ENCODE measurements at places on chromosomes 7 and 10.

GRCh38 chr7:127791446-127792189, 139.6 kb downstream of the SND1 start:
- DNase-seq: no peak

- DNase-seq: no peak
These were observed 500.4 kb downstream of the MAGI2 start for GRCh38 chr7:78953090-78953489.

DNA sequence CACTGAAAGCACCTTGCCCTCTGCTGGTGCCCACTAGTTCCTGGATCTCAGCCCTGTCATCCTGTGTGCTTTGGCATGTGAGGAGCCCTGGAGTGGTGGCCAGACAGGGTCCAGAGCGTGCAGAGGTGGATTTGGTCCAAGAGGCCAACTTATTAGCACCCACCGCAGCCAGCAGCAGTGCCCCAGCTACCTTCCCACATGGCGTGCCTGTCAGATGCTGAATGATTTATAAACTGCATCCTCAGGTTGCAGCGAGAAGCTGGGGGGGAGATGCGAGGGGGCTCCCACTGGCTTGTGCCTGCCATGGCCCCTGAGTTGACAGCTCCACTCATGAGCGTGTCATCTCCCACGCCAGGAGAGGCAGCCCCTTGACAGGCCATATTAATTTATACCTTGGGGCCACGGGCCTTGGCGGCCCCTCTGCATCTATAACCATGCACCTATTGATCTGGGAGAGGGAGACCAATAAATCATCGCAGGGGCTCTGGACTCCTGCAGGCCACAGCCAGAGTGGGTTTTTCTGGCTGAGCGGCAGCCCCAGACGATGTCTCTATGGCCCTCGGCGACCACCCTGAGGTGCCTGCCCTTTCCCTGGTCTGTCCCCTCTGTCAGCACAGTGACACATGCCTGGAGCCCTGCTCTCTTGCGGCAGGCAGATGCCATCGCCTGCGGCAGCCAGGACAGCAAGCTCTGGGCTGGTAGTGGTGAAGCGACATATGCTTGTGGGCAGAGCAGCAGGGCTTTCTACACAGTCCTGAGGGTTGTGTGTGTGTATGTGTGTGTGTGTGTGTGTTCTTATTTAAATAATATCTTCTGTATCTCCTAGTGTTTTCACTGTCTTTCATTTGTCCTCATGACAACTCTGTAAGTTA, 120.8 kb downstream of the CDH23 start:
- DNase-seq: no peak

DNA sequence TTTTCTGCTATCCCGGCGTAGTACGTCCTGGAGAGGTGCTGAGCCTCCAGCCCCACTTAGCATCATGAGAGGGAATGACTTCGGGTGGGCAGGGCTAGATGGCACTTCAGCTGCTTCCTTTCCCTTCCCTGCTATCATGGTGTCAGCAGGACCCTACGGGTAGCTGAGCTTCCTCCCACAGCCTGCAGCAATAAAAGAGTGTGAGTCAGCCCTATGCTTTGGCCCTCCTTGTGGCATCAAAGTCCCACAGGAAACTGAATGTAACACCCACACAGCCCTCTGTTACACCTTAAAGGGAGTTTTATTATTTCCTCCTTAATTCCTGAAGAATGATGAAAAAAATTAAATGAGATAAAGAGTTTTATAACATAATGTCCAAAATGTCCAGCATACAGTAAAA, 458.1 kb downstream of the RPS24 start:
- no peak for DNase-seq

DNA sequence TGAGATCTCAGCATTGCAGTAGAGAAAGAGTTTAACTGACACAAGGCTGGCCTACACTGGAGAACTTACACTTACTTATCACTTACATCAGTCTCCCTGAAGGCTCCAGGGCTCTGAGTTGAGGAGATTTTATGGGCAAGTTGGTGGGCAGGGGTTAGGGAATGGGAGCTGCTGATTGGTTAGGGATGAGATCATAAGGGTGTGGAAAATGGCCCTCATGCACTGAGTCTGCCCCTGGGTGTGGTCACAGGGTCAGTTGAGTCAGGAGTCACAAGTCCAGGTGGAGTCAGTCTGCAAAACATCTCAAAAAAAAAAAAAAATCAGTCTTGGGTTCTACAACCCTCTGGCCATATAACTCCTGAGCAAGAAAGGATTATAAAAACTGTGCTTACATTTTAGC, 60.5 kb downstream of the PPP1R17 start:
- DNase-seq: no peak

DNA sequence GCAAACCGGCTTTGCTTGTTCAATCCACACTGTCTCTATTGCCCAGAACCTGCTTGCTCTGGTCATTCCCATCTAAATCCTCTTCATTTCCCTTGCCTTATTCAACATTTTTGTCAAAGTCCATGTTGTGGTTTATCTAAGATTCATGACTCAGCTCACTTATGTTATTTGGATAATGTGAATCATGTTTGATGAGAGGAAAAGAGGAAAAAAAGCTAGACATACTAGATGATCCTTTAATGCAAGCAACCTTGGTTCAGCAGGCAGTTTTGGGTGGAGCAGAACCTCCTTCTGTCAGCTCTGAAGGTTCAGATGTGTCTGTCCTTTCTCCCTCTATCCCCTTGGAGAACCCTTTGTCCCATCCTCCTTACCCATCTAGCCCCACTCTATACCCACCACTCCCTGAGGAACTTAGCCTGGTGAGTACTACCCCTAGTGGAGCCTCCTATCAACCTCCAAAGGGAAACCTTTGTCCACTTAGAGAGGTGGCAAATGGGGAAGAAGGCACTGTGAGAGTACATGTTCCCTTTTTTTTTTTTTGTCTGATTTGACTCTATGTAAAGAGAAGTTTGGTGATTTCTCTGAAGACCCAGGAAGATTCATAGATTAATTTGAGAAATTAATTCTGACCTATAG, 2.1 kb upstream of the SAMD9L start:
- DNase-seq: no peak

DNA sequence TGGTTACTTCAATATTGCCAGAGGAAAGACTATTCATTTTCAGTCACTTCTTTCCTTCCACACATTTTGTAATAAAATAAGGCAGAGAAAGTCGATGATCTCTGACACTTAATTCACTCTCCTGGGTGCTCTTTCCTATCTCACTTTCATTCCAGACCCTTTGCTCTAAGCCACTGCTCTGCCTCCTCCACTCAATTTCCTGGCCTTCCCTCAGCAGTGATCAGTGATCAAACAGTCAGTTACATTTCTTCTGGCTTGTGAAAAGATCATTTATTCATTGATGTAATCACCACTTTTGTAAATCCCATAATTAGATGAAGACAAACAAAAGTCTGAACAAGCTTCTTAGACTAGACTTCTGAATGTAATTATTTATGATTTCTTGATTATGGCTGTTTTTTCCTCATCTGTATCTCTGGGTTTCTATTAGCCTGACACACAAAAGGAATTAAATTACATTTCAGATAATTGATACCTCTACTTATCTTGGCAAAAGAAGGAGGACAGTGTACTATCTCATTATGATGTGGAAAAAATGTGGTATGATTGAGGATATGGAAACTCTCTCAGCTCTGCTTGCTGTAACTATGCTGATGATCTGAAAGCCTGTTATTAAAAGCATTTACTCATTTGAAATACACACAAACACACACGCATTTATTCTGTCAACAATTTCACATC, 1102.3 kb downstream of the GRM8 start:
- DNase-seq: no peak

GRCh38 chr10:45526309-45526905, 146.2 kb downstream of the ZFAND4 start:
- no peak for DNase-seq

DNA sequence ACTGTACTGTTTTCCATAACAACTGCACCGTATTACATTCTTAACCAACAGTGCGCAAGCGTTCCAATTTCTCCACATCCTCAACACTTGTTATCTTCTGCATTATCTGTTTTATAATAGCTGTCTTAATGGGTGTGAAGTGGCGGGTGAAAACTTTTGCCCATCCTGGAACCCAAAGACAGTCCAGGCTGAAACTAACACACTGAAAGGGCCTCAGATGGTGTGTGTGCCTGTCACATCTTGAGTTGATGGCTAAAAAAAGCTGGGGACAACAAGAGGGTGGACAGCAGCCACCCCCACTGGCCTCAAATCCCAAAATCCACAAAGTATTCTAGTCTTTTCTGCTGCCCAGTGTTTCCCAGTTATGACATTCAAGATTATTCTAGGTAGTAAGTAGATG, 19.4 kb downstream of the OPALIN start:
- DNase-seq: no peak

GRCh38 chr7:4631380-4632179, 50.5 kb upstream of the FOXK1 start:
- DNase-seq: no peak

- peak; percentile 16 for DNase-seq
These were observed 345.0 kb downstream of the REEP3 start for GRCh38 chr10:63866075-63866746.

GRCh38 chr7:13201628-13202027, 514.2 kb downstream of the ARL4A start:
- DNase-seq: no peak

- peak; percentile 32 for DNase-seq
These were observed 109.8 kb downstream of the SH3PXD2A start for GRCh38 chr10:103745341-103746247.

DNA sequence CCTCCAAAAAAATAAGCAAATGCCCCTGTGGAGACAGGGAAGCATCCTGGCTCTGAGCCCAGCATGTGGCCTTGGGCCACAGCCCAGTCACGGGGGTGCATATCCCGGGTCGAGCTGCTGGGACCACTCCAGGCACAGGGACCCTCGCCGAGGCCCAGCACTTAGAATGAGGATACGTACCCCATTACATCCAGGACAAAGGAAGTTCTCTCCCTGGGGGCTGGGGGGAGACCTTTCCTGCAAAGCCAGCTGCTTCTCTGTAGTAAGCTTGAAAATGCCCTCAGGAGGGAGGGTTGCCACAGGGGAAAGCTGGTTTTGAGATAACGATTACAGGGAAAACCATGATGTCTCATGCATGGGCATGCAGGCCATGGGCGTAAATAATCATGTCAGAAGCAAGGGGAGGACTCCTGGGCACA, 75.5 kb downstream of the HIPK2 start:
- no peak for DNase-seq

- DNase-seq: no peak
These were observed 55.9 kb downstream of the ITIH5 start for GRCh38 chr10:7610651-7611389.

- DNase-seq: no peak
These were observed 12.3 kb downstream of the OGDH start for GRCh38 chr7:44618753-44619152.

DNA sequence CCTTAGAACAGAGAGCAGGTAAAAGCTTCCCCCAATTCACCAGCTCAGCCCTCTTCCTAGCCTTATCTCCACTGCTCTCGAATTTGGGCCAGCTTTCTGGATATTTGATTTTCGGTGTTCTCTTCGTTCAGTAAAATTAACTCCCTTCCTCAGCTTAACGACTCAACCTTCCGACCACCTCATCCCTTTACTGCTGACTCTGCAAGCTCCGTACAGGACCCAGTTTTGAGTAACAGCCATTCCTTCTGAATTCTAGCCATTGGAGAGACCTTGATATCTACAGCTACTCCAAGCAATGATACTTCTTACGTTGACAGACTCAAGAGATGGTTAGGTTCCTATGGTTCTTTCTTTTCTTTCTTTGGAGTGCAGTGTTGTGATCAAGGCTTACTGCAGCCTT, 65.8 kb downstream of the ATE1 start:
- no peak for DNase-seq

GRCh38 chr7:138838166-138838565, 40.2 kb upstream of the ATP6V0A4 start:
- DNase-seq: no peak

DNA sequence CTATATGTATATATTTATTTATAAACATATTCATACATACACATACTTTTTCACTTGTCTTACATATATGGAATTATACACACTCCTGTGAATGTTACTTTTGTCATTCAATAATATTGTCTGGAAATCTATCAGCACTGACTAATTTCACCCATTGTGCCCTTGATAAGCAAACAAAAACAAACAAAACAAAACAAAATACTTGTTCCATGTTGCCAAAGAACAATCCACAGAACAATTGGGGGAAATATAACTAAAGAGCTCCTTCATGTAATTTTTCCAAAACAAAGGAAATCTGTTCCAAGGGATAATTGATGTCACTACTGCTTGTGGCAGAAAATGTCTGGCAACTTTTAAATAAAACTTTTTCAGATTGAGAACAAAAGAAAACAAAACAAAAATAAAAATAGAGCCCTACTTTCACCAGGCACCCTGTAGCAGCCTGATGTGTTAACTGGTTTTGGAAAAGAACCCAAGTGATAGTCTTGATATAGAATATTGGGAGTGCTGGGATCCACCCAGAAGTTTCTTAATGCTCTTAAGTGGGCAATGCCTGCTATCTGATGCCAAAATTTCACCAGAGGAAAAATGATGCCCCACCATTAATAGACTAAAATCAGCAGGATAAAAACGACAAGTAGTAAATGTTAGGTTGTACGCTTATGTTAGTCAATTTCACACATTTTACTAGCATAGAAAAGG, 34.0 kb upstream of the CCDC7 start:
- DNase-seq: no peak

DNA sequence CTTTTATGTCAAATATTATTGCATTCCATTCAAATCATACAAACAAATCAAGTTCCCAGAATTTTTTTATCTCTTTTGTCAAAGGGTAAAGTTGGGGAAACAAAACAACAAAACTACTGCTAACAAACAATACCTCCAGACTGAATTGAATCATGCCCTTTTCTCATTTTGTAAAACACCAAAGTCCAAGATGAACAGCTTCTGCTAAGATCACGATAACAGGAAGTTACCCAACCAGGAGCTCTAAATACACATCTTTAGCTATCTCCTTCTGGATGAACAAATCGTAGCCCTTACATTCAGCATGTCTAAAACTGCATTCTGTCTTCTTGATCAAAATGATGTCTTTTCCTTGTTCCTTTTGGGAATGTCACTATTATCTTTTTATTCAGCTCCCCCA, 97.4 kb downstream of the CTTNBP2 start:
- DNase-seq: no peak

- DNase-seq: no peak
These were observed 156.0 kb downstream of the SEMA3D start for GRCh38 chr7:85030893-85031292.

GRCh38 chr10:51937308-51938140, 238.1 kb upstream of the CSTF2T start:
- DNase-seq: no peak

- no peak for DNase-seq
These were observed 121.5 kb downstream of the CTTNBP2 start for GRCh38 chr7:117751775-117752174.

DNA sequence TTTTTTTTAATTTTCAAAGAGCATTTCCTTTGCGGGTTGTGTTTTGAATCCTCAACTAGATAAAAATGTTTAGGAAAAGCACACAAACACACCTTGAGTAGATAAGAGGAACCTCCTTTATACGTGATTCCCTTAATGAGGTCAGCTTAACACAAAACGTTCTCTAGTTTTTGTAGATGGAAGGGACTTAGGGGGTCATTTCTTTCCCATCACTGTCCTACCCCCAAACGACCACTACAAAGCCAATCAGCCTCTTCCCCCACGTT, 1.2 kb downstream of the SUV39H2 start:
- no peak for DNase-seq

- no peak for DNase-seq
These were observed 224.0 kb downstream of the TNS3 start for GRCh38 chr7:47357863-47358262.

- DNase-seq: no peak
These were observed 32.0 kb downstream of the NRAP start for GRCh38 chr10:113631684-113632367.

All from stimulated activated CD4-positive, alpha-beta T cell treated with anti-CD3 and anti-CD28 coated beads, Interleukin-1b, Interleukin-23, amount 100 ng/mL, for 1 hour (primary cell).